Naive B cell (primary cell): ENCODE measurements at places on chromosomes 12 and 14.
A peak's percentile ranks its signal among the peaks of the same experiment; 100 is the strongest.

- no peak for DNase-seq
Observed at GRCh38 chr12:5220835-5221234, 177.2 kb downstream of the KCNA5 start.

- no peak for DNase-seq
Observed at GRCh38 chr14:68526512-68527091, 266.3 kb downstream of the ZFP36L1 start.

- no peak for DNase-seq
Observed at GRCh38 chr12:66964629-66965028, 285.8 kb upstream of the GRIP1 start.

GRCh38 chr12:121796855-121797751 lies 3.6 kb upstream of the RHOF start:
- DNase-seq, result no peak

DNA sequence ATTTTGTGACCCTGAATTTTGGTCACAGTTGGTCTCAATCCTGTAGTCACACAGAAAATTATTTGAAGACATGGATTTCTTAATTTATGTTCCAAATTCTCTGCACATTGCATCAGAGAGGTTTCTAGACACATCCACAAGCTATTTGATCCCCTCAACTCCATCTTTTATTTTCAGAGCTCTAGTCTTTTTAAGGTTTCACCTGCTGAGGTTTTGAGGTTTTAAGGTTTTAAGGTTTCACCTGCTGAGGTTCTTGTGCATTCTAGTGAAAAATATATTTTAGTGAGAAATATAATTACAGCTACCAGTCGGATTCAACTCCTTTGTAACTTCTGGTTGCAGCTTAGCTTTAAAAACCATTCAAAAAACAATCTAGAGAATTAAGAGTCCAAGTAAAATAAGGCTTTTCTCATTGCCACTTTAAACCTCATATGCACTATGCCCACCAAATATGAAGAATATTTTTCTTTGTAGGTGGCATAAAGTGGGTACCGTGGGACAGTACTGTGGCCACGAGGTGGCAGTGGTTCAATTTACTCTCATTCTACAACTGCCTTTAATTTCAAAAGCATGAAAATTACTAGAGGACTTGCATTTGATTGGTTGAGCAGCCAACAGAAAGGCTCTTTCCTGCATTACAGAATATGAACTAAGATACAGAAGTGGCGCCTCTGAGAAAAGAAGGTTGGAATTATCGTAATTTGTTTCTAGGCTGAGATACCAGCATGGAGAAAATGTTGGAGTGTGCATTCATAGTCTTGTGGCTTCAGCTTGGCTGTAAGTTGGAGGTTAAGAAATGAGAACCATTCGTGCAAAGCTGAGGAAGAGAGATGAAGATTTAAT lies 366.5 kb upstream of the OR4E1 start:
- peak; percentile 12 for DNase-seq

- no peak for DNase-seq
Observed at GRCh38 chr12:85803231-85803630, 33.0 kb downstream of the RASSF9 start.

- DNase-seq, result no peak
Observed at GRCh38 chr12:122282061-122282460, 15.8 kb upstream of the VPS33A start.

GRCh38 chr12:116533343-116534251 lies 25.6 kb upstream of the MAP1LC3B2 start:
- DNase-seq, result peak; percentile 67

GRCh38 chr12:48422060-48422459 lies 50.3 kb upstream of the ANP32D start:
- DNase-seq, result no peak

GRCh38 chr14:99156090-99156425 lies 115.9 kb downstream of the BCL11B start:
- no peak for DNase-seq

DNA sequence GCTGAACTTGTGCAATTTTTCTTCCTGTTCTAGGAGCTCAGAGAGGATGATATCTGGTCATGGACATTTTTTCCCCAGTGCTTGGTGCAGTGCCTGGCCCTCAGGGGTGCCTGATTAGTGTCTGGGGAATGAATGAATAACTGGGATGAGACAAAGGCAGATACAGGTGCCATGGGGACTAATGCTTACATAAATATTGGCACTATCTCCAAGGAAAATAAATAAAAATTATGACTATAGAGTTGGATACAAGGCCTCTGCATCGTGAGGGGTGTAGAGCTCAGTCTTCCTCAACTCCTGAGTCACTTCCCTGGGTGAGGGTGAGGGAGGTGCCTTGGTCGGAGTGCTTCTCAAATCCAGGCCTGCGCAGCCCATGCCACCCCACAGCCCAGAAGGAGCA lies 188.6 kb downstream of the KCNA5 start:
- DNase-seq, result no peak

- DNase-seq, result no peak
Observed at GRCh38 chr12:19030180-19030579, 99.4 kb upstream of the PLEKHA5 start.

GRCh38 chr14:52551205-52551604 lies 1.1 kb downstream of the TXNDC16 start:
- DNase-seq, result no peak

- no peak for DNase-seq
Observed at GRCh38 chr12:32688786-32689185, 9.7 kb downstream of the DNM1L start.

DNA sequence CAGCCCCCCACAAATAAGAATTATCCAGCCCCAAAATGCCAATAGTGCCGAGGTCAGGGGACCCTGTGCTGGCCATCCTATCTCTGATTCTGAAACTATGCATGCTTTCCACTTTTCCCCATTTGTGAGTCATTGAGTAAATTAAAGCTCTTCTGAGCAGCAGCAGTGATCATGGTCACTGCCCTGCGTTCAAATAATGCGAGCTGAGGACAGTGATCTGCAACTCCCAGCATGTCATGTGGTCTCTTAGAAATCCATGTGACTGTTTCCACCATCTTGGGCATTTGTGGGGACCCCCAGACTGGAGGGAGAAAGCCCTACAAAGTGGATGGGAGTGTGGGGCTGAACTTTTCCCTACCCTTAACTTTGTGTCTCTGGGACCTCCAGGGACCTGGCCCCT lies 53.8 kb downstream of the C14orf132 start:
- DNase-seq, result no peak
